ELF-1 (cell line): ENCODE measurements at places on chromosomes 12 and 14.

- DNase-seq: no peak
Observed at GRCh38 chr14:88196116-88196890, 126.8 kb downstream of the KCNK10 start.

DNA sequence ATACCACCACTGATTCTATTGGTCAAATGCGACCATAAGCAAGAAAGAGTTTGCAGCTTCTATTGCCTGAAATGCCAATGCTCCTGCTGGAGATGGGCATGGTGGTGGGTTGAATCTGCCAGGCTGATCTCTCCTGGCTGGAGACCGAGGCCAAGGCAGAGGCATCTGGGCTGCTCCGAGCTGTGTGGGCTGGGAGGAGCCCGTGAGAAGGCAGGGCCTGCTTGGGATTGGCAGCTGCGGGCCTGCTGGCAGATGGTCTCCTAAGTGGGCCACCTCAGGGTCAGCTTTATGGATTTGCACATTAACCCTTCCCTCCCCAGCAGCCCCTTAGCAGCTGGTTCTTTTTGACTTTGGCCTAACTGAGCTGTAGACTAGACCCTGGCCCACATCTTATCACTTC lies 25.4 kb downstream of the SRRM4 start:
- DNase-seq: peak; percentile 7

- DNase-seq: no peak
Observed at GRCh38 chr12:46788072-46788887, 37.5 kb downstream of the SLC38A4 start.

- no peak for DNase-seq
Observed at GRCh38 chr12:79200176-79200575, 335.6 kb downstream of the SYT1 start.

DNA sequence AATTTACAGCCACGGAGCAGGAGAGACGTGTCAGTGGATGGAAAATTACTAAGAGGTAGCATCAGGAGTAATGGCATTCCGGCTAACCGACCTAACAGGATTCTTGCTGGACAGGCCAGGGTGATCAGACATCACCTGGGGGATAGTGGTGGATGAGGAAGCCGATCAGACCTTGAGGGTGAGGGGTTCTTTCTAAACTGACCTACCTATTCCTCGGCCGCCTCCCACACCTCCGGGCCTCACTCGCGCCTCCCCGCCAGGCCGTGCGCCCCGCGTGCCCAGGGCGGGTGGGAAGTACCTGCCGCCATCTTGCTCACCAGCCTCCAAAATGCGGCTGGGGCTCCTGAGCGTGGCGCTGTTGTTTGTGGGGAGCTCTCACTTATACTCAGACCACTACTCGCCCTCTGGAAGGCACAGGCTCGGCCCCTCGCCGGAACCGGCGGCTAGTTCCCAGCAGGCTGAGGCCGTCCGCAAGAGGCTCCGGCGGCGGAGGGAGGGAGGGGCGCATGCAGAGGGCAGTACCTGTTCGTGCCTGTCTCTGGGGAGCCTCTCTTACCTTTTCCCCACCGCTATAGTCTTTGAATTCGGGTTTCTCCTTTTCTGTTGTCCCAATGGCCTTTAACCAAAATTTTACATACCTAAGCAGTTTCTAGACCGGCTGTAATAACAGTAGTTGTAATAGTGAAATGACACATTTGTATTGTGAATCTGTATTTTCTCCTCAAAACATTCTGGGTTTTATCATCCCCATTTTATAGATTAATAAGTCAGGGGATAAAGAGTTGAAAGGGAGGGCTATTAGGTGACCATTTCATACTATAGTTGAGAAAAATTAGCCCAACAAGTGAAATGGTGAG lies at the start of gene TMPRSS12:
Gene TMPRSS12 (plus strand): TSS at position 290 of the 857 bp plus-strand sequence. CDS start 39 bp downstream, at position 329.
- peak; percentile 75 for DNase-seq

DNA sequence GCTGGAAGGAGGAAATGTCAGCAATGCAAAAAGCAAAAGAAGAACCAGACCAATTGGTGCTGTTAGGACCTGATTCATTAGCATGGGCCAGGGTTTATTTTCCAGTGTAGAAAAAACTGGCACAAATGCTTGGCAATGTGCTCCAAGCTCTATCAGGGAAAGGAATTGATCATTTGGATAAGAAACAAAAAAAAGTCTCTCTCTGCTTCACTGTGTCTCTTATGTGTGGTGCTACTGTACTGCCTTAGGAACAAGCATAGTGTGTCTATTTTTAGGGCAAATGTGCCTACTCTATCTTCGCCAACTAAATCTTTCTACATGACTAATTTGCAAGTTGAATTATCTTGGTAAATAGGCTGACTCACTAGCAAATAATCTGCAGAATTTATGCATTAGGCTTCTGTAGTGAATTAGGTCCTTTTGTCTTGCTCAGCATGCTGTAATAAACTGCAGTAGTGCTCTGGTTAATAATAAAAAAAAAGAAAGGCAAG lies 236.7 kb downstream of the MDGA2 start:
- DNase-seq: no peak

DNA sequence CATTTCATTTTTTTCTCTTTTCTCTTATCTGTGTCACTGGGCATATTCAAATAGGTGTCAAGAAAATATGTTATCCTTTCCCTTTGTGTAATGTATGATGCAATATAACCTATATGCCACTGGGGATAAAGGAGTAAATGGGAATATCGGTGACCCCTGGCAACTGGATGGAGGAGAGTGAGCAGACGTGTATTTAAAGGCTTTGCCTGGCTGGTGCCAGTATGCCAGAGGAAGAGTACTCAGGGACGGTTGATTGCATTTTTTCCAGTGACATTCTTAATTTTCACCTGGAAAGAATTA lies 12.0 kb upstream of the STXBP6 start:
- no peak for DNase-seq

- no peak for DNase-seq
Observed at GRCh38 chr12:77751939-77752338, 78.8 kb upstream of the NAV3 start.

- DNase-seq: no peak
Observed at GRCh38 chr14:73365727-73366126, 92.6 kb downstream of the NUMB start.

- no peak for DNase-seq
Observed at GRCh38 chr12:64955746-64956145, 131.3 kb downstream of the TBC1D30 start.

DNA sequence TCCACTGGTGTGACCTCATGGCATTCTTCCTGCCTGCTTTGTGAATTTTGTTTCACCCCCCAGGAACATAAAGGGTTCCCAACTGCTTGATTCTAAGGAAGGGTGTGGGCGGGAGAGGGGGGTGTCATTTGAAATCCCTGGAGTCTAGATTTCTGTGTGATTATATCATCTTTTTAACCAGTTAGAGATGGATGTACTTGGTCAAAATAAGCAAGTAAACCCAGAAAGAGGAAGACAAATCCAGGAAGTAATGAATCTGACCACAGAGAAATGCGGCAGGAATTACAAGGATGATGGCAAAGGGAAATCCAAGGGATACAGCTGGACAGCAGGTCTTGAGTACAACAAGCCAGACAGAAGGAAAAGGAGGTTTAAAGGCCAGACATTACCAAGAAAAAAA lies 38.9 kb downstream of the DMAC2L start:
- no peak for DNase-seq

GRCh38 chr14:68947802-68948201 lies 31.3 kb downstream of the ACTN1 start:
- DNase-seq: peak; percentile 74

DNA sequence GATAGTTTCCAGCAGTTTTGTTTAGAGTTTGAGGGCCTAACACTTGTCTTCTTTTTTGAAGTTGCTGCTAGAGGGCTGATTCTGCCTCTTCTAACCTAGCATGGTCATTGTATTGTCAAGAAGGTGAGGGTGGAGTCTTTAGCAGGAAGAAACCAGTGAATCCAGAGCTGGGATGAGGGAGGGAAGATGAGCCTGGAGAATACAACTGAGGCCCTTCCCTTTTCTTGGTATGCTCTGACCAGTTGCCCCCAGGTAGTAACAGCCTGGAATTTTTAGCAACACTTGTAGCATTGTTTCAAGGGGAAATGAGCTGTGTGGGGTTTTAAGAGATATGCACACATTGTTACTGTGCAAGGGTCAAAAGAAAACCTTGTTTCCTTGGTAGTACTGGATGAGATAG lies 9.0 kb downstream of the FLVCR2 start:
- peak; percentile 55 for DNase-seq

- no peak for DNase-seq
Observed at GRCh38 chr12:18546399-18546798, 191.4 kb downstream of the PLCZ1 start.

DNA sequence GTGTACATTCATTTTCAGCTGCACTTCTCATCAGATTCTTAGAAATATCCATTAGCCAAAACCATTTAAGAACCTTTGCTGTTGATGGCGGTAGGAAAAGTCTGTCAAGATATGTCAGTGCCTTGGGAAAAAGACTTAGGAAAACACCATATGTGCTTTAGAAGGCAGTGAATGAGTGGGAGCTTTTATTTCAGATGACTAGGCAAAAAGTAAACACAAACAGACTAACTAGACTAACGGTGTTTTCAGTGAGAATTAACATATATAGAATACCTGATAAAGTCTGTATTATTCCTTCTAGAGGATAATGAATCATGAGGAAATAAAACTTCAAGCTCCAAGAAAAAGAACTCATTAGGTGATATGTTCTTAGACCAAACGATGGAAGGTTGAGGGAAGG lies 418.9 kb downstream of the NAV3 start:
- no peak for DNase-seq

DNA sequence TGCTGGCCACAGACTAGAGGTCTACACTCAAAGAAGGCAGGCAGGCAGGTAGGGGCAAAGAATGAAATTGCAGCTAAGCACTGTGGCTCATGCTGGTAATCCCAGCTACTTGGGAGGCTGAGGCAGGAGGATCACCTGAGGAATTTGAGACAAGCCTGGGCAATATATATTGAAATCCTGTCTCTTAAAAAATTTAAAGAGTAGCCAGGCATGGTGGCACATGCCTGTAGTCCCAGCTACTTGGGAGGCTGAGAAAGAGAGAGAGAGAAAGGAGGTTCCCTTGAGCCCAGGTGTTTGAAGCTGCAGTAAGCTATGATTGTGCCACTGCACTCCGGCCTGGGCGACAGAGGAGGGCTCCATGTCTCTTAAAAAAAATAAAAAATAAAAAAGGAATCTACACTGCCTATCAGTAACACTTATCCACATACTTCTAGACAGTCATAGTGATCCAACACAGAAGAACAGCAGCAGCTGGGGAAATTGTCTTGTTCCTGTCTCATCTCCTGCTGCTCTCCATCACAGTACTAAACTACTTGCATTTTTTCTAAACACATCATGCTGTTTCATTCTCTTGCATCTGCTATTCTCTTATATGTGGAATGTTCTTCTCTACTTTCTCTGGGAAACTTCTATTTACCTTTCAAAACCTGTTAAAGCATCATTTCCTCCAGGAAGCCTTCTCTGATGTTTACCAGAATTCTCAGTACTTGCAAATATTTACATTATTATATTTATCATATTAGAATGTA lies 57.2 kb downstream of the ATF7 start:
- no peak for DNase-seq

DNA sequence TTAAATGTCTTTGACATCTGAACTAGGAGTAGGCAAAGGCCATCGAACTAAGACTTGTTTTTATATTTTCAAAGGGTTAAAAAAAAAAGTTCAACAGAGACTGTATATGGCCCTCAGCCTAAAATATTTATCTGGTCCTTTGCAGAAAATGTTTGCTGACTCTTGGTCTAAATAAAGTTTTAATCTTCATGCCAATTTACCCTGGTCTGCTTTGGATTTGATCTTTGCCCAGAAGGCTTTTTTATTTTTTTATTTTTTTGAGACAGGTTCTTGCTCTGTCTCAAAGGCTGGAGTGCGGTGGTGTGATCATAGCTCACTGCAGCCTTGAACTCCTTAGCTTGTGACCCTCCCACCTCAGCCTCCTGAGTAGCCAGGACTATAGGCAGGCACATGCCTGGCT lies 47.1 kb downstream of the SPATS2 start:
- DNase-seq: no peak

DNA sequence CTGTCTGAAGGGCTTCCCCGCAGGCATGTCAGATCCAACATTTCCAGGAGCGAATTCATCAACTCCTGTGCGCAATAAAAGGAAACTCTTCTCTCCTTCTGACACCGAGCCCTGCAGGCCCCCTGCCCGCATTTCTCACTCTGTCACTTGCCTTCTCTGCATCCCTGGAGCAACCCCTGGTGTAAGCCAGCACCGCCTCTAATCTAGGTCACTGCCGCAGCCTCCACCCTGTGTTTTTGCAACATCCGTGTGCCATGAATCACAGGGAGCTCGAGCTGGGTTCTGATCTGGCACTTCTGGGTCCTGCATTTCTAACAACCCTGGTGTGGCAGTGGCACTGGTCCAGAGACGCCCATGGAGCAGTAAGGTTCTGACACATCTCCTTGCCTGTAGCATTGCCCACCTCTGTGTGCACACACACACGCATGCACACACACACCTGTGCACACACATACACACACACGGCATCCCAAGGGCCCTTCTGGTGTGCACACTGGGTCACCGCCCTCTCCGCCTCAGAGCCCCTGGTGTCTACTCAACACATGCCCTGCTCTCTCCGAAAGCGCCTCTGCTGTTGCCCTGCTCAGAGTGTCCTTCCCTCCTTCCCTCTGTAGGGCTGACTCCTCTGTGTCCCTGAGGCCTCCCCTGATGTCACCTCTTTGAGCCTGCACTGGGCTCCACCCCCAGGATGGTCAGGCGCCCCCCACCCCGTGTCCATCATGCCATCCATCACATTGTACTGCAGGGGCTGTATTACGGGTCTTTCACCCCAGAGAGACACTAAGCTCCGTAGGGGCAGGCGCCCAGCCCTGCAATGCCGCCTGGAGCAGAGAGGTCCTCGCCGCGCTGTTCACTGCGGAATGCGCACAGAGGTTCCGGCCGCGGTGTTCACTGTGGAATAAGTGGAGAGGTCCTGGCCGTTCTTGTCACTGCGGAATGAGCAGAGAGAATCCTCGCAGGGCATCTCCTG lies 111.4 kb upstream of the SFSWAP start:
- DNase-seq: no peak

DNA sequence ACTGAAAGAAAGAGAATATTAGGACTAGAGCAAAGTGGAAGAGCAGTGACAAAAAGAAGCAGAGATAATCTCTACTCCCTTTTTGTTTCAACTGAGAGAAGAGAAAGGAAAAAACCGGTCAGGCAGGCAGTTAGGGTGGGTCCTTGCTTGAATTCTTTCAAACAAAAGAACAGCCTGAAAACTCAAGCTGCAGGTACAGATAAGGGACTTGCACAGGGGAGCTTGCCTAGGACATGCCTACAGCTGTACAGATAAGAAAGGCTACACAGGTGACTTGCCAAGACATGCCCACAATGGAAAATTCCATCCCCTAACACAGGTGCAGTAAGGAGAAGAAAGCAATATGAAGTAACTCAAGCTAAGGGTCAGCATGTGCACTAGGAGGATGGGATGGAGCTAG lies 532.2 kb upstream of the MIS18BP1 start:
- DNase-seq: peak; percentile 47

DNA sequence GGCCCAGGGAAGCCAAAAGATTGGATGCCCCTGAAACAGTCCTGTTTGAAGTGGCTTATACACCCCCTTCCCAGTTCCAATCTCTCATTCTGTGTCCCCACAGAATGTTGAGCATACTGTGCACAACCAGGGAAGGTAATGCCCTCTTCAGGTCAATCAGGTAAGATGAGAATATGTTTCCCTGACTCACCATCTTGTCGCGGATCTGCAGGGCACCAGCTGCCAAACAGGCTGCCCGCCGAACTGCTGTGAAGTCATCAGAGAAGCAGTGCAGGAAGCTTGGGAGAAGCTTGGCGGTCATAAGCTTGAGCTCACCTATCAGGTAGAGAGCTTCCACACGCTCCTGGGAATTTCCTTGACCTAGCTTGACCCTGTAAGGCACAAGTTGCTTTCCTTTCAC lies 9.6 kb downstream of the RIOX1 start:
- DNase-seq: no peak
